ENCODE measurements at places on chromosomes 11 and 22.

- DNase-seq: no peak
Measured at GRCh38 chr11:6413791-6414201, 5.1 kb downstream of the APBB1 start.

DNA sequence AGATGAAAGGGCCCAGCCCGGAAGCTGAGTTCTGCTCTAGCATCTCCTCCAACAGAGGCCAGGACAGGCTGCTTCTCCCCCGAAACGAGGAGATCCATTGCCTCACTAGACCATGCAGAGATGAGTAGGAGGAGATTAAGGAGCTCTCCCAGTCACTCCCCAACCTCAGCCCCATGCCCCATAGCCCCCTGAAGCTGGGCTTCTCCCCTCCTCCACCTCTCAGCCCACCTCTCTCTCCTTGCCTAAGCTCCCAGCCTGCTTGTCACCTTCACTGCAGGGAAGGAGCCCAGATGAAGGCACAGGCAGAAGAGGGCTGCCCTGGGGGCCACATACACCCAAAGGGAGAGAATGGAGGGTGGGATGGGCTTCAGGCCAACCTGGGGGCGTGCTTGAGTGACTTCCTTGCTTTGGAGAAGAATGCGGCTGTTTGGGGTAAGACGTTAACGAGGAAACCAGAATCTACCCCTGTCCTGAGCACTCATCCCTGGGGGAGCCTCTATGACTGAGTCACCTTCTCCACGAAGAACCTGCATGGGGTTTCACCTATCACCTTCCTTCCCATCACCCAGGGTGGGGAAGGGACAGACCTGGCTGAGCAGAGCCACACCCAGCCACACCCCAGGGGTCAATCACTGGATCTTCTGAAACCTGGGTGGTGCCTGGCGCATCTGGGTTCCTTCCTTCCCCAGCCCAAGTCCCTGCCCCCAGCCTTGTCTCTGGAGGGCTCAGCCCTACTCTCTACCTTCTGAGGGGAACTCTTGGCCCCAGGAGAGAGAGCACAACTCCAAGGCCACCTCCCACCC lies 11.6 kb upstream of the GNAZ start:
- DNase-seq: no peak

GRCh38 chr11:86156397-86156955 lies 87.6 kb upstream of the PICALM start:
- DNase-seq: no peak

GRCh38 chr11:107549954-107550285 lies 15.6 kb downstream of the ALKBH8 start:
- DNase-seq: no peak

DNA sequence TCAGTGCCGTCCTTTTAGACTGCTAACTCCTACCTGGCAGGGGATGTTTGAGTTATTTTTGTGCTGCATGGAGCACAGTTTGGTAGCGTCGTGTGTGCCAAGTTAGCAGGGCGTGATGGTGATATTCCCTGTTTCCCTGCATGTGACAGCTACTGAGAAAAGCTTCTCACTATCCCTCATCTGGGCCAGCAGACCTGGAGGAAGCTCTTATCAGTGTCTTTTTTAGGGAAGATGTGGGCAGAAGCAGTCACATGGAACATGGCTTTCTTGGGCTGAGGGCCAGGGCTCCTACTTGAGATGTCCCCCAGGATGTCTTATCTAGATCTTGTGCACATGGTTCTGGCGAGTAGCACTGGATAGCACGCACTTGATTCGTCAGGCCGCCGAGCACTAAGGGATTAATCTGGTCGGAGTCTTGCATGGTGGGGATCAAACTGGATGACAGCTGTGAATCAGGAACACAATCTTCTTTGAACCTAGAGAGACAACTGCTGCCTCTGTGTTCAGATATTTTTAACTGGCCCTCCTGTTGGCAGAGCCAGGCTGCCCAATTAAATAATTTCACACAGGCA lies 33.8 kb downstream of the TECTA start:
- DNase-seq: no peak

- DNase-seq: no peak
Measured at GRCh38 chr22:48739348-48740085, 1088.2 kb downstream of the BRD1 start.
